ENCODE measurements at places on chromosomes 1 and 21. TPM values are rescaled to one million over a fixed set of nuclear protein-coding genes. Genes with fewer than 3 reads are reported as not detected.

The SLAMF9 gene
- total RNA-seq: 1.8 TPM

The MSH4 gene
- total RNA-seq: 0.08 TPM

The TNFRSF8 gene
- total RNA-seq: 0.85 TPM

The CLK2 gene
- total RNA-seq: 49.0 TPM

The FCGR3B gene
- not detected for total RNA-seq

The OR2T11 gene
- total RNA-seq: not detected

The INPP5B gene
- 30.8 TPM for total RNA-seq

The GJA4 gene
- total RNA-seq: not detected

The SERPINC1 gene
- total RNA-seq: not detected

The DMRTA2 gene
- total RNA-seq: 0.24 TPM

The ELAVL4 gene
- not detected for total RNA-seq

The UBXN10 gene
- not detected for total RNA-seq

The GBP6 gene
- not detected for total RNA-seq

The AMIGO1 gene
- total RNA-seq: 3.0 TPM

The C8A gene
- total RNA-seq: not detected

The F5 gene
- not detected for total RNA-seq

The ANKRD35 gene
- not detected for total RNA-seq

The LIX1L gene
- total RNA-seq: 21.2 TPM

The SYT14 gene
- 3.8 TPM for total RNA-seq

The ANKRD34A gene
- 2.0 TPM for total RNA-seq

The TGFBR3 gene
- 0.72 TPM for total RNA-seq

The KCNA10 gene
- total RNA-seq: not detected

The PTPRC gene
- not detected for total RNA-seq

The APCS gene
- total RNA-seq: not detected

The RAB42 gene
- 0.27 TPM for total RNA-seq

The SYTL1 gene
- total RNA-seq: 3.1 TPM

The MR1 gene
- 4.4 TPM for total RNA-seq

The RGS2 gene
- 30.0 TPM for total RNA-seq

The OPTC gene
- not detected for total RNA-seq

The MT1HL1 gene
- not detected for total RNA-seq
